CD8-positive, alpha-beta memory T cell (primary cell): ENCODE measurements at places on chromosomes 12 and 14.

DNA sequence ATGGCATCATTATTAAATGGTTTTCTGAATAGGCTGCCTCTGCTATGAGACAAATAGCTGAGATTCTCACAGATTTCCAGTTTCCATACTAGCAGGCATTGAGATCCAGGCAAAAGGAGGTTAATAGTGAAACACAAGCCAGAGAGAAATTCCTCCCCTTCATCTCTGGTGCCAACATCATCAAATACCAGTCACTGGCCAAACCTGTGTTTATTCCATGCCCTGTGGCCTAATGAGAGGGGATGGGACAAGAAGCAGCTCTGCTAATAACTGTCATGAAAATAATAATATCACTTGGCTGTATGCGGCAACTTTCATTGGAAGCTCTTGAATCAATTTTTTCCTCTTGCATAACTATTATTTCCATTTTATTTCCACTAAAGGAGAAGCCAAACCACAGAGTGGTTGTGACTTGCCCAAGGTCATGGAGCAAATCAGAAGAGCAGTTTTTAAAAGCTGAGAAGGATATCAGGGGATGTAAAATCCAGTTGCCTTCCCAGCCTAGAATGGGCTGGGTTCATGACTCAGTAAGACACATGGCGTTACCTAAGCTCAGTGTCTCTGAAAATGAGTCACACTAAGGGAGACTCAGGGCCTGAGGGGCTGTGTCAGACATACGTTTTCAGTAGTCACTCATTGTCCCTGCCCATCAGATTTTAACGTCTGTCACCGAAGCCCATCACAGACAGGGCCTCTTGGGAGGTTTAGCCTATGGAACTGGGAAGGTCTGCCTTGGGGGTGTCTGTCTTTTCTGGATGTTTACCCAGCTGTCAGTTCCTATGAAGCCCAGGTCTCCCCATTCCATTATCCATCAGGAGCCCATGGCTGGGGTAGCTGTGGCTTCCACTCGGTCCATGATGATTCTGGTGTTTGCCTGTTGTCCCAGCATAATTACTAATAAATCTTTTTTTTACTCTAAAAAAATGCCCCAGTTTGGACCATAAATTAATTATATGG, 208.8 kb upstream of the EEA1 start:
- DNase-seq = no peak

DNA sequence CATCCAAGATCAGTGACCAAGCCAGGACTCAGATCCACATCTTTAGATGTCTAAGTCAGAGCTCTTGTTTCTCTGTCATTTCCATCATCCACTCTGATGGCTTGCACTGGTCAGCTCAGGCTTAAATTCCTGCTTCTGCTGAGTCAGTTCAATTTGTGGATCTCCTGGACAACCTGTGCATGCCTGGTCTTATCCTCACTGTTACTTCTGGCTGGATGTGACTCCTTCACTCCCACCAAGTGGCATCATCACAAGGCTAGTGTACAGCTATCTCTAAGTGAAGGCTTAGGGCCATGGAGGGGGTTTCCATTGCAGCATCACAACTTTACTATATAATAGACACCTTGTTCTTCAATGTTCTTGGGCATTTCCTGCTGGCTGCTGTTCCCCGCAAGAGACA, 102.9 kb downstream of the EMP1 start:
- no peak for DNase-seq

GRCh38 chr12:128707488-128707887, 116.3 kb downstream of the SLC15A4 start:
- no peak for DNase-seq

- peak; percentile 53 for DNase-seq
Observed at GRCh38 chr12:9925705-9926393, 6.3 kb downstream of the CLEC2A start.

DNA sequence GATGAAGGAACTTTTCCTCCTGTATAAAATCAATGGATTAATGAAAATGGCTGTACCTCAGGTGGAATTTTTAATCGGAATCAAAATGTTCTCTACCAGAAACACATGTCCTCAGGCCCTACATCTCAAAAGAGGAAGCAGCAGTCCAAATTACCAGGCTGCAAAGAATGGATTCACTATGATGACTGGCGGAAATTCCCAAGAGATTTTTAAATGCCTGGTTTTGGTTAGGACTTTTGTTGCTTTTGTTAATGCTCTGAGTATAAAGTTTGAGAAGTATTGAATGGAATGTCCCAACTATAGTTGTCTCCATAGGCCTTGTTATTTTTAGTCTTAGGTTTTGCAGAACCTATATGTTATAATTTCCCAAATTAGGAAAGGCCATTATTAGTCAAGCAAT, 11.2 kb upstream of the IFNG start:
- no peak for DNase-seq

DNA sequence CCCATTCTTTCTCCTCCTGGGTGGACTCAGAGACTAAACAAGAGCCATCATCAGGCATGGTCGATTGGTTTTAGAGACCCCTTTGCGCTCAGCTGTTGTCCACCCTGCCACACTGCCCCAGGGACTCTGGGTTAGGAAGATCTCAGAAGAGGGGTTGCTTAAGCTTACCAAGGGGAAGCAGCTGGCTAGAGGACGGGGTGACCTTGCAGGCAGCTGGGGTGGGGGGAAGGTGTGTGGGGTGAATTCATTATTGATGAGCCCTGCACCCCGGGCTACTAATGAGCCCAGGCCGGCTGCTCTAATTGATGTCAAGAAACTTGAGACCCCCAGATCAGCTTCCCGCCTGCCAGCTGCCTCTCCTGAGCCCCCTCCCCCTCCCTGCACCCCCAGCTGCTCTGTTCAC, 8.7 kb upstream of the ZNF385A start:
- DNase-seq = no peak

GRCh38 chr12:19307451-19307850, 131.8 kb upstream of the AEBP2 start:
- DNase-seq = no peak

DNA sequence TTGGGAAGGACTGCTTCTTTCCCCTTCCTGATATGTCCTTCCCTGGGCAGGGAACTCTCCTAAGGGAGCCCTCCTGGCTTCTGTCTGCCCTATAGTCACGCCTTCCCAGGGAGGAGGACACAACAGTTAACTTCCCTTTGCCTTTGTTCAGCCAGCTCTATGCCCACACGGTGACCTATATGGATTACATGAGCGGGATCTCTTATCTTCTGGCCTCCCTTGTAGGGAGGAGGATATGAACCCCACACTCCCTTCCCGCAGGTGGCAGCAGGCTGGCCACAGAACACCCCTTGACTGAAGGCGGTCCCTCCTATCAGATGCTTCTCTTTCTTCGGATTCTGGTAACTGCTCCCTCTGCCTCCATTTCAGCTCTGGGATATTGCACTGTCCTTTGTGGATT, 135.6 kb upstream of the MAX start:
- DNase-seq = no peak

DNA sequence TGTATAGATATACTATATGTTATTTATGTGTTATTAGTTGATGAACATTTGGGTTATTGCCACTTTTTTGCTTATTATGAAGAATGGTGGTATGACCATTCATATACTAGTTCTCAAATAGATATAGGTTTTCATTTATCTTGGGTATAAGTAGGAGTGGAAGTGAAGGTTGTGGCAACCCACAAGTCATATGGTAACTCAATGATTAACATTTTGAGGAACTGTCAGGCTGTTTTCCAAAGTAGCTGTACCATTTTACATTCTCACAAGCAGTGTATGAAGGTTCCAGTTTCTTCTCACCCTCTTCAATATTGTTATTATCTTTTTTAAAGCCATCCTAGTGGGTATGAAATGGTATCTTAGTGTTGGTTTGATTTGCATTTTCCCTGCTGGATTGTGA, 19.0 kb upstream of the MSRB3 start:
- no peak for DNase-seq

GRCh38 chr12:40921563-40922163, 229.4 kb downstream of the CNTN1 start:
- no peak for DNase-seq

DNA sequence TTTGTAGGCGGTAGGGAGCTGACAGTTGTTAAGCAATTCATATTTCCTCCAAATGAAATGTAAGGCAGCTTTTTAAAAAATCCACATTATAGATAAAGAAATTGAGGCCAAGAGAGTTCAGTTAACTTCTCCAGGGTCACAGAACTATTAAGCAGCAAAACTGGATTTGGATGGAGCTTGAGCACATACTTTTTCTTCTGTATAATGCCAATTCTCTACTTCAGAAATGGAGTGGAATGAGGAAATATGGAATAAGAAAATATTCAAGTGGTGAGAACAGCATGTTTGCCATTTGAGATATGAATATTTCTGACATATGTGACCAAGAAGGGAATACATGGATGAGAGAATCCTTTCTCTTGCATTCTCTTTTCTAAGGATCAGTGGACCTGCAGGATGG, 233.1 kb downstream of the FOXG1 start:
- DNase-seq = no peak

GRCh38 chr12:128685903-128686475, 137.8 kb downstream of the SLC15A4 start:
- DNase-seq = no peak

DNA sequence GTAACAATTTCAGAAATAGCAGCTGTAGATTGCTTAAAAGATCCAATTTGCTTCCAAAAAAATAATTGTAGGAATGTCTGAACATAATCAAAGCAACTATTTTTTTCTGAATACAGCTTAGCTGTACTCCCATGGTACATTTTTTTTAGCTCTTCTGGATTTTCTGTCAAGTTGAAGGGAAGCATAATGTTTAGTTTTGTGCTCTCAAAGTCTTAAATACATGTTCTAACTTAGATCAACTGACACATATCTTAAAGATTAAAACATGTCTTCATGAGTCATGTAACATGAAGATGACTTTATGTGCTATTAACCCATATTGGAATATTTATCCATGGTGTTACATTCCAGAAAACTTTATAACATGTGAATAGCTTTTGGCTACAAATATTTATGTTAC, 255.7 kb downstream of the BTG1 start:
- no peak for DNase-seq

GRCh38 chr12:64072916-64073575, 149.1 kb downstream of the KICS2 start:
- no peak for DNase-seq

DNA sequence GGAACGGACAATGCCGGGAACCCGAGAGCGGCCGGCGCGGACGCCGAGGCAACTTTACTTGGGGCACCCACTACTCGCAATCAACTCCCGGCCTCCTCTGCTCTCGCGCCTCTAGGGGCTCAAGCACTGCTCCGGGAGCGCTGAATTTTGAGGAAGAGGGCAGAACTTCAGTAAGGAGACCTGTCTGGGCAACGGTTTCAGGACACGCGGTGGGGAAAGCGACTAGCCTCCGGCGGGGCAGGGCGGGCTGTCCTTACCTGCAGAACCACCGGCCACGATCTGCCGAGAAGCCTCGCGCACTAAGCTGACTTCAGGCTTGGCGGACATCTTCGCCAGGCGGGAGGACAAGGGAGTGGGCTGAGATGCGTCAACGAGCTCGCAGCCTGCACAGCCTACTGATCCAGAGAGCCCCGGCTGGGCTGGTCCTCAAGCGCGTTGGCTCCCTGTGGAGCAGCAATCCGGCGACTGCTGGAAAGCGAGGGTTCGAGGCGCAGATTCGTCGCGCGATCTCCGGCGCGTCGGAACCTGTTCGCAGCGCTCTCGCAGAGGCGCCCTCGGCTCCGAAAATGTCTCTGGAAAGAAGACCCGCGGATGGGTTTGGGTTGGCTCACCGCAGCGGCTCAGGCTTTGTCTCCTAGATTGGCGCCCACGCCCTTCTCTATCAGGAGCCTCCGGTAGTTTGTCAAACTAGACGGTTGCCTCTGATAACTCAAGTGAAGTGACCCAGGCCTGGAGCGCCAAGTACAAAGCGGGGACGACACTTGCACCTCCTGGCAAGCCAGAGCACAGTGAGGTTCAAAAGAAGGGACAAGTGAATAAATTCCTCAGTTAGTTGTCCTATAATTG, at the start of gene SLC25A21:
TSS of gene SLC25A21 (minus strand) at position 583 of the 846 bp plus-strand sequence.
- DNase-seq = no peak

DNA sequence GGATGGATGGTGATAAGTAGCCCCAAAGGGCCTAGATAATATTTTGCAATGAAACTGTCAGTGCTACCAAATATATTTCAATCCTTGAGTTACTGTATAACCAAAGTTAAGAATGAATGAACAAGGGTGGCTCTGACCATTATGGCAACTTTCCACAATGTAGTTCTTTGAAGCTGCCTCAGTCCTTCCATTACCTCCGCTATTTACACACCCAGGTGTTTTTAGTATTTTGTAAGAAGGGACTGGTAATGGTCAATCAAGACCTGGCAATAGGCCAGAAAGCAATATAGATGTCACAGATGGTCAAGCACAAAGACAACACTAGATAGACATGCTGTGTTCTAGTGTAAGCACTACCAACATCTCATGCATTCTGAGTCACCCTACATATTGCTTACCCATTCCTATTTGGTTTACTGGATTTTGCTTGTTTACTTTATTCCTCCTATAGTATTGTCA, 16.3 kb downstream of the DUSP16 start:
- DNase-seq = no peak

DNA sequence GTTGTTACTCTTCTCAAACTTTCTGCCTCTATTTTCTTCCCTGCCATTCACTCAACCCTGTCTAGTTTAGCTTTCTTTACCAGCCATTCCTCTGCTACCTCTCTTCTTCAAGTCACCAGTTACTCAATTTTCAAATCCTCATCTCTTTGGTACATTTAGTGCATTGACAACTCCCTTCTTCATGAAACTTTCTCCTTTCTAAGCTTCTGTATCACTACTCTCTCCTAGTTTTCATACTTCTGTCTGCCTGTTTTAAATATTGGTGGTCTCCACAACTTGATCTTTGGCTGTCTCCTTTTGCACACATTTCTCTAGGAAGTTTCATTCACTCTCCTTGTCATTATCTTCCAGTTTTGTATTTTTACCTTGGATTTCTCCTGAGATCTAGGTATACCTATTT, 6.0 kb downstream of the LEMD3 start:
- no peak for DNase-seq

GRCh38 chr14:104708606-104709268, 15.3 kb upstream of the ADSS1 start:
- peak; percentile 61 for DNase-seq

GRCh38 chr12:25424211-25424731, 128.8 kb downstream of the LMNTD1 start:
- DNase-seq = no peak

DNA sequence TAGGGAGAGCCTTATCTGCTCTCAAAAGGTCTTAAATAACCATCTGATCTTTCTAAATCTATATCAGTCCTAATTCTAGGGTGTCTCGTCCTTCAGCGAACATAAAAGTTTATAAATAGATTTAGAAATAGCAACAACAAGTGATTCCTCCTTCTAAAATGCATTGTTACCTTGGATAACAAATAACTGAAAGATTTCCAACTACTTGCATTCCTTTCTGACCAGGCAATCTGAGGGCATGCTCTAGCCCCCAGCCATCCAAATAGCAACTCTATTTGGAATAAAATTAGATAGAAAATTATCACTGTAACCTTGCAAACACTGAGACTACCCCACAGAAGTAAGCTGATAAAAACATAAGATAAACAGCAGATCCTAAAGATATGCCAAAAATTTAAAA, 21.8 kb upstream of the KRR1 start:
- DNase-seq = no peak

GRCh38 chr12:57127101-57127725, 1.1 kb upstream of the LRP1 start:
- DNase-seq = peak; percentile 84

GRCh38 chr14:74510223-74510931, 16.8 kb downstream of the ISCA2 start:
- no peak for DNase-seq
